Suppressor macrophage (primary cell): ENCODE measurements at places on chromosomes 1 and 21.
A peak's percentile ranks its signal among the peaks of the same experiment; 100 is the strongest.

- no peak for DNase-seq
These were observed 11.5 kb downstream of the COP1 start for GRCh38 chr1:176195547-176195946.

DNA sequence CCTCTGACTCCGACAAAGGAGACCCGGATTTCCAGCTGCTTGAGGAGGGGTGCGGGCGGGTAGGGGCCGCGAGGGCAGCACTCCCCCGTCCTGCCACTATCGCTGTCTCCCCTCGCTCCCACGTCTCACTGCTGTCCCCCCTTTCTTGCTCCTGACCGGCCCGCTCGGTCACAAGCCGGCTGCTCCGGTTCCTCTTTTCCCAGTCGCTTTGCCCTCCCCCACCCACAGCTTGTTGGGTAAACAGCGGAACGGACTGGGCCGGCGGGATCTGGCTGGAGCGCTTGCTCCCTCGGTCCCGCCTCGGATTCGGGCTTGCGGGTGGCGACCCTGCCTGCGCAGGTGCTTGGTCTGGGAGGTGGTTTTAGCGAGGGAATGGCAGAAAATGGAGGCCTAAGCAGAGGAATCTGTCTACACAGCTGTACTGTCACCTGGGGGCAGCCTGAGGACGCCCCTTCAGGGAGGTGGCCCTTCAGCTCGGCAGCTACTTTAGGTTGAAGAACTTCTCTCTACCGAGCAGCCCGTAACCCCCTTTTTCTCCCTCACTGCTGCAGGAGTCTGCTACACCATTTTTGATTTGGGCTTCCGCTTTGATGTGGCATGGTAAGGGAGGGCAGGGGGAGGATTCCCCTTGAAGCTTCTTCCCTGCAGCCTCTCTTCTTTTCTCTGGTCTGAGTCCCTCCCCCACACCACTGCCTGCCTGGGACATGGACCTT lies 645 bp downstream of the ATP6V0B start:
- DNase-seq: peak; percentile 94

GRCh38 chr1:183318433-183318832 lies 99.7 kb downstream of the NMNAT2 start:
- DNase-seq: peak; percentile 49

GRCh38 chr1:85137660-85138059 lies 63.2 kb downstream of the SYDE2 start:
- no peak for DNase-seq

GRCh38 chr1:30747033-30748008 lies 10.3 kb downstream of the LAPTM5 start:
- peak; percentile 74 for DNase-seq

GRCh38 chr1:147245586-147246021 lies 3.1 kb downstream of the CHD1L start:
- peak; percentile 78 for DNase-seq

GRCh38 chr1:95572962-95573361 lies 339.0 kb downstream of the RWDD3 start:
- DNase-seq: no peak

GRCh38 chr1:22414244-22414751 lies 37.4 kb upstream of the ZBTB40 start:
- no peak for DNase-seq

GRCh38 chr1:89022167-89022959 lies at the start of gene GBP3:
Gene GBP3, minus strand, starts transcription at chr1:89022866. Its CDS starts 2,145 bp downstream, at chr1:89020721.
- peak; percentile 16 for DNase-seq

GRCh38 chr1:43572084-43572483 lies 41.4 kb downstream of the PTPRF start:
- DNase-seq: peak; percentile 3

- DNase-seq: no peak
These were observed 14.0 kb downstream of the AGRN start for GRCh38 chr1:1033731-1034438.

GRCh38 chr21:42066521-42066920 lies 4.6 kb upstream of the UMODL1 start:
- DNase-seq: no peak

DNA sequence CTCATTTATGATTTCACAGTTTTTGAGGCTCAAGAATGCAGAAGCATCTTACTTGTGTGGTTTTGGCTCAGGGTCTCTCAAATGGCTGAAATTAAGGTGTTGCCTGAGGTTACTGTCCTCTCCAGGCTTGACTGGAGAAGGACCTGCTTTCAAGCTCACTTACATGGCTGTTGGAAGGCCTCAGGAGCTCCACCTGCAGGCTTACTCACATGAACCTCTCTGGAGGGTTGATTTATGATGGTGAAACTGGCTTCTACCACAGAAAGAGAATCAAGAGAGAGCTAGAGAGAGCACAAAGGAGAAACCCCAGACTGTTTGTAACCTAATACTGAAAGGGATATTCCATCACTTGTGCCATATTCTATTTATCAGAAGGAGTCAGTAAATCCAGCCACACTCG lies 6.2 kb upstream of the KCNK2 start:
- DNase-seq: no peak

DNA sequence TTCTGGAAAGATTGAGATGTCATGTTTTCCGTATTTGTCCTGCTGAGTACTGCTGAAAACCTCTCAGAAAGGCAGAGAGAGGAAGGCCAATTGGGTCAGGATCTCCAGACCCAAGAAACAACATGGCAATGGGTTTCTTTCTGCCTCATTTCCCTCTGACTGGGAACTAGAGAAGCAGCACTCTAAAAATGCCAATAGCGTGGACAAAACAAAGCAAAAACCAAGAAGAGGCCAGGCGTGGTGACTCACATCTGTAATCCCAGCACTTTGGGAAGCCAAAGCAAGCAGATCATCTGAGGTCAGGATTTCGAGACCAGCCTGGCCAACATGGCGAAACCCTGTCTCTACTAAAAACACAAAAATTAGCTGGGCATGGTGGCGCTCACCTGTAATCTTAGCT lies 18.3 kb downstream of the TNFRSF9 start:
- peak; percentile 32 for DNase-seq

DNA sequence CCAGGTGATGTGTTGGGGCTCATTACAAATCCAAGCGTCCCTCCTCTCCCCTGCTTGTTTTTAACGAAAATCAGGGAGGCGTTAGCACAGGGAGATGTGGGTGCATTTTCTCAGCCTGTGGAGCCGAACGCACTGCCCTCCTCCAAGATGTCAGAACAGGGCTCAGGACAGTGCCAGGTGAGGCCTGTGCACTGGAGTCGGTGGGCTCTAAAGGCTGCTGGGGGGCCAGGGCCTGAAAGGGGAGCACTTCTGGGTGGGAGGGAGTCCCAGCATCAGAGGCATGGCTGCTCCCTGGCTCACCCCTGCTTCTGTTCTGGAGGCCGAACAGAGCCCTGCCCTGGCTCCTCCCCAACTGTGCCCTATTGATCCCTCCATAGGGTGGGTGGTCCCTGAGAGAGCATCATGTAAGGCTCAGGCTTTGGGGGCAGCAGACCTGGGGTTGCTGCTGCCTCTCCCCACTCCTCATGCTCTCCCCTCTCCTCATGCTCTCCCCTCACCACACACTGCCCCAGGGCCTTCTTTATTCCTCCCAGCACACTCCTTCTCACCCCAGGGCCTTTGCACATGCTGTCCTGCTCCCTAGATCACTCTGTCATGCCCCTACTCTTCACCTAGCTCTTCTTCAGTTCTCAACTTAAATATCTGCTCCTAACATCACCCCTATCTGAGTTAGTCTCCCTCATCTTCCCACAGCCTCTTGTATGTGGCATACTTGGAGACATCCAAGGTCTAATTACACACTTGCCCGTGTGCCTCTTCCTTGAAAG lies 725.2 kb downstream of the PTPRU start:
- DNase-seq: no peak

DNA sequence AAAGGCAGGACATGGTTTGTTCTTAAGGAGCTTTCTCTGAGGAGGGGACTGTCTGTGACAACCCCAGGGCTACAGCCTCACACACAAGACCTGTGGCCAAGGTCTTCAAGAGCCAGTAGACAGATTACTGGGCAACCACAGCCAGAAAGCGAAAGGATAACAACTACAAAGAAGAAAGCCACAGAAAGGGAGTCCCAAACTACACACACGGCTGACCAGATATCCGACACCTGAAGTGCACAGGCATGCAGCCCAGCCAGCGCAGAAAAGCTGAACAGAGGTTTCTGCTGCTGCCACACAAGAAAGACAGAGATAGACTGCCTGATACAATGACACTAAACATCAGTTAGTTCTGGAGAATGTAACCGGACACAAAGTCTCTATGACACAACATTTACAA lies 21.4 kb upstream of the NADK start:
- DNase-seq: no peak

- no peak for DNase-seq
These were observed 30.5 kb upstream of the ACOT11 start for GRCh38 chr1:54517496-54517895.

- DNase-seq: no peak
These were observed 163.2 kb downstream of the FMN2 start for GRCh38 chr1:240254778-240255291.

DNA sequence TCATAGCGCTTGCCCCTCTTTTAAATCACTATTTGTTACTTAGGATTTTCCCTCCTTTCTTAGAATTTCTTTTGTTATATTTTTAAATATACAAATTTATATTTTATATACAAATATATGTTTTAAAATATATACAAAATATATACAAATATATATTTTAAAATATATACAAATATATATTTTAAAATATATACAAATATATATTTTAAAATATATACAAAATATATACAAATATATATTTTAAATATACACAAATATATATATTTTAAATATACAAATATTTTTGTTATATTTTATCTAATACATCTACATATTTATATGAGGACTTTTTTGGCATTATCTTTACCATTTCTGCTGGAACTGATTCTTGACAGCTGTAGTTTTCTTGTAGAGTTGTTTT lies 50.9 kb upstream of the QSOX1 start:
- DNase-seq: no peak

- no peak for DNase-seq
These were observed 66.7 kb downstream of the MAGI3 start for GRCh38 chr1:113456967-113457366.

- no peak for DNase-seq
These were observed 18.1 kb upstream of the ETS2 start for GRCh38 chr21:38787461-38788274.

GRCh38 chr1:118023199-118023598 lies 93.7 kb downstream of the WDR3 start:
- no peak for DNase-seq

- peak; percentile 26 for DNase-seq
These were observed 2.1 kb upstream of the IPP start for GRCh38 chr1:45752441-45753052.

DNA sequence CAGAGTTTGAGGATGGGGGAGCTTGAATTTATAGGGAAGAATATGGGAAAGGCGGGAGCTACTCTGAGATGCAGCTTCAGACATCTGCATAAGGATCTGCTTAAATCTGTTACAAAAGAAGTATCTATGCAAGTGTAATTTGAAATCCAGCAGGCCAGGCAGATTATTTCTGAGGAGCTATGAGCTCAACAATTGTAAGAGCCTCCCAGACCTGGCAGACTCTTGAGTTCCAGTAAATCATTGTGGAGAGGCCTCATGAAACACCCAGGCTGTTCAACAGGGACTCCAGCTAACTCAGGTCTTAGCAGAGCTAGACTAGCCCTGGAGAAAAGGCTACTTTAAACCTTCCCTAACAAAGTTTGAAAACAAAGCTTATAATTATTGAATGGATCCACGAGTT lies 647.5 kb upstream of the CHRM3 start:
- DNase-seq: no peak

DNA sequence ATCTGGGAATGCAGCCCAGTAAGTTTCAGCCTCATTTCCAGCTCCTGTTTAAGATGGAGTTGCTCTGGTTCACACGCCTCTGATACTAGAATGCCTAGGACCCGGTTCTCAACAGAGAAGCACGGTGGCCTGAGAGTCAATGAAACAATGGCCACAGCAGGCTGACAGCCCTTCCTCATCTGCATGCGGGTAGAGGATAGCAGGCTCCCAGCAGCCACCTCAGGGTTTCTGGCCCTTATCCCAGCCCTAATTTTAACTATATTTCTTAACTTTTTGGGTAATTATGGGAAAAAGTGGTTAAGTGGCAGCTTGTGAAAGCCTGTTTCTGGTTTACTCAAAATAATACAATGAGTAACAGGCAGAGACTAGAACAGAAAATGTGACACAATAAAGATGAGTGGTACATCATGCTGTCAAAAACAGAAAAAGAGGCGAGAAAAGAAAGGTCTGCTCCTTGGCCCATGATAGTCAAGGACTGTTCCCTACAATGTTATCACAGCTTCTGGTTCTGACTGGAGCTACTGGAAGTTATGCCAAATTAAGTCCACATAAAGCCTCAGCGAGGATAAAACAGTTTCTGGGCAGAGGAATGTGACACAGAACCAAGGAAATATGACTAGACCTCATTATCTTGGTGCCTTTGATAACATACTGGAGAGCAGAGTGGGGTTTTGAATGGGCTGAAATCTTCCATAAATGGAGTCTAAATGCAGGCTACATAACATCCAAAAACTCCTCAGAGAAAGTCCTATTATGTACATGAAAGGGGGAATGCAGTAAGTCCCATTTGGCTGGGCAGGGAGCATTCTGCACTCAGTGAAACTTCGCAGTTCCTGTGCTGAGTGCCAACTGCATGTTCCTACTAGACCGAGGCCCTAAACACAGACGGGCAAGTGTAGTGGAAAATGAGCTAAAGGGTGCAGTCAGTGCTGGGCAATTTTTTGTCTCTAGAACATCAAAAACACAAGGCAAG lies 92.1 kb downstream of the NIBAN1 start:
- DNase-seq: no peak

DNA sequence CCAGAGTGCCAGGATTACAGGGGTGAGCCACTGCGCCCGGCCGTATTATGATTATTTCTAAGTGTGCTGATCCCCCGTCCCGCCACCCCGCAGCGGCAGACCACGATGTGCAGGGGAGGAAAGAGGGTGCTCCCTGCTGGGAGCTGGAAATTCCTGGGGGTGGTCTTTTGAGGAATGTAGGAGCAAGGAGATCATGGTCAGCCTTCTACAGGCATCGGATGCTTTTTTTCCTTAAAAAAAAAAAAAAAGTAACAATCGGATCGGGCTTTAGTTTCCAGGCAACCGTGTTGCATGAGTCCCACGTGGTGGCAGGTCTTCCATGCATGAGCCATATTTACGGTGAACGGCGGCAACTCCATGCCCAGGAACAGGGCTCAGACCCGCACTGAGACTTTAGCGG lies 74.2 kb upstream of the COX20 start:
- DNase-seq: no peak

DNA sequence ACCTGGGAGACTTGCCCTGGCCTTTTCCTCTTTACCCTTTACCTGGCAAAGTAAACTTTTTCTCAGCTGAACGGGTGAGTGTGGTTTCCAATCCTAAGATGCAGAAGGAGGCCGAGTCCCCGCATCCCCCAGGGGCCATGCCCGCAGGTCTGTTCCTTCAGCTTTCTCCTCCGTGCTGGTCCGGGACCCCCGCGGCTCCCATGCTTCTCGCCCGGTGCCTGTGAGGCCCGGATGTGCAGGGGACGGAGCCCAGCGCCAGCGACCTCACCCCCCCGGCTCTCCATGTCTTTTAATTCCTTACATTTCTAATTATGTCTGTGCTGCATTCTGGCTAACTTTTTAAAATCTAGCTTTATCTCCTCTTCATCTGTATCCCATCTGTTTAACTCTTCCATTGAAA lies 21.5 kb upstream of the SCYL3 start:
- DNase-seq: no peak

- DNase-seq: no peak
These were observed 621.0 kb downstream of the LTN1 start for GRCh38 chr21:28371713-28372112.
